ENCODE measurements at places on chromosomes 11 and 22.

DNA sequence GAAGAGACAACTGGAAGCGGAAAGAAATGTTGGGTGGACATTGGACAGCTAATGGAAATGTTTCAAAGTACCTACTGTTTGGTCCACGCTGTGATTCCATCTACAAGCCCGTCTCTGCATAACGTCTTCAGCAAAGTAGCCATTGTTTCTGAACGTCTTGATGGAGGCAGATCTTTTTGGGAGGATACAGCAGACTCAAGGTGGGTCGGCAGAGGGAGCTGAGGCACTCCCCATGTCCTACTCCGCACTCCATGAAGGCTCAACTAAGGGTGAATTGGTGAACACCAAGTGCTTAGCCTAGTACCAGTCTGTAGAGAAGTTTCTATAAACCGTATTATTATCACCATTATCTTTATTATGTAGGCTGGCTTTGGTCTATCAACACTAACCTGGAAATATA, 45.8 kb downstream of the PRR5L start:
- no peak for DNase-seq

DNA sequence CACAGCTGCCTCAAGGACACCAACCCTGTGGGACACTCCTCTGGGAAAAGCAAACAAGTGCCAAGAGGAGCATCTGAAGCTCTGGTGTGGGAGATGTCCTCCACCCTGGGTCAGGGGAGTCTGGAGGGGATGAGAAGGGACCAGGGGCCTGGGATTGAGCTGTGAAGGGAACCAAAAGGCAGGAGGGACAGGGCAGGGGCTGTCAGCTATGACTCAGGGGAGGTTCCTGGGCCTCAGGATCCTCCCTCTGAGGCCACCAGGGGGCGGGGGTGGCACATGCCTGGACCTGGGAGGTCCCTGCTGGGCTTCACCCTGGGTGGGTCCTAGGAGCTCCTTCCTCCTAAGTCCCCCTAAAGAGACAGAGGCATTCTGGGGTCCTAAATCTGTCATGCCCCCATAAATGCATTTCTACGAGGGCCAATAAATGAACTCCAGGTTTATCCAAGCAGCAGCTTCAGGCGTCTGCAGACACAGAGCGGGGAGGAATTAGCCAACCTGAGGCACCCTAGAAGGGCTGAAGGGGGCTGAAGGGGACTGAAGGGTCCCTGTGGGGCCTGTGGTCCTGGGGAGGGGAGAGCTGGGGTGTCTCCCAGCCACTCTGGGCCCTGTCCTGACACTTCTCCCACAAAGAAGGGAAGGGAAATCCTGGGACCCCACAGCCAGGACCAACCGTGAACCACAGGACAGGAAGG, 31.9 kb upstream of the IGLL5 start:
- no peak for DNase-seq

GRCh38 chr11:45273509-45273908, 12.6 kb downstream of the SYT13 start:
- no peak for DNase-seq

DNA sequence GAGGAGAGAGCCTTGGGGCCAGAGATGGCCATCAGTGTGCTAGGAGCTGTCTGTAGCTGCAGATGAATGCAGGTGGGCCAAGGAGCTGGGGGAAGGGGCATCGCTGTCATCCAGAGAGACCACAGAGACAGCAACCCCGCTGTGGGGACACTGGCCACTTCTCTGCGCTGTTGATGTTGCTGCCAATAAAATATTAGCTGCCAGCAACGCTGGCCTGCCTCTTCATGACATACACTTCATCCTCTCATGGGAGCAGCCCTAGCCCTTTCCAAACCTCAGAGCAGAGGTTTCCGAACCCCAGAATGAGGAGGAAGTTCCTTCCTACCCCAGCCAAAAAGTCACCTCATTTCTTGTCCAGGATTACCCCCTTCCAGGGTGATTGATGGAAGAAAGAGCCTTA, 106.2 kb downstream of the PARVA start:
- DNase-seq: no peak

- DNase-seq: no peak
These were observed 89.6 kb downstream of the UBASH3B start for GRCh38 chr11:122745111-122745510.

DNA sequence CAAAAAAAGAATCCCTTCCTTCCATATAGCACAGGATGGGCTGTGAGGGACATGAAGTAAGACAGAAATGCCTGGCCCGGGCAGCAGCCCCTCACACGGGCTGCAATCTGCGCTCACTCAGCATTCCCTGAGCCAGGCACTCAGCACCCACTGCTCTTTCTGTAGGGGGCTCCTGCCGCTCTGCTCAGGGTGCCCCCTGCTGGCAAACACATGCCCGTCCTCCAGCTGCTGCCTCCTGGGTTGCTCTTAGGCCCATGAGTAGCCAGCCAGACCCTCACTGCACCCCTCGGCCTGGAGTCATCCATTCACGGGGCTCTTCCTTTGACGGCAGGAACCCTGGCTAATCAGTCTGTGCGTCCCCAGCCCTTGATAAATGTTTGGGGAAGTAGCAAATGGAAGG, 6.9 kb downstream of the MCAT start:
- peak; percentile 68 for DNase-seq

DNA sequence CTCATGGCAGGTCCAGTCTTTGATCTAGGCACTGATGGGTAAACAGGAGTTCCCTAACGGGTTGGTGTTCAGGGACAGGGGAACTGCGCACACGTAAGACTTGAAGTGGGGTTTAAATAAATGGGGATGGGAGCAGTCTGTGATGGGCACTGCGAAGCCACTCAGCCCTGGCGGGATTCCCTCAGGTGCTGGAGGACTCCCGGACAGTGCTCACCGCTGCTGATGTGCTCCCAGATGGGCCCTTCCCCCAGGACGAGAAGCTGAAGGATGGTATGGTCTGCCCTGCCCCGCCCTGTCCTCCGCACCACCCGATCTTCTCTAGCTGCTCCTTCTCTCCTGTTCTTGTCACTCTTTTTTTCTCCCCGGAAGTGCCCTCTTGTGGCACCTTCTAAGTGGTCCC, 9.5 kb downstream of the CCDC134 start:
- no peak for DNase-seq

DNA sequence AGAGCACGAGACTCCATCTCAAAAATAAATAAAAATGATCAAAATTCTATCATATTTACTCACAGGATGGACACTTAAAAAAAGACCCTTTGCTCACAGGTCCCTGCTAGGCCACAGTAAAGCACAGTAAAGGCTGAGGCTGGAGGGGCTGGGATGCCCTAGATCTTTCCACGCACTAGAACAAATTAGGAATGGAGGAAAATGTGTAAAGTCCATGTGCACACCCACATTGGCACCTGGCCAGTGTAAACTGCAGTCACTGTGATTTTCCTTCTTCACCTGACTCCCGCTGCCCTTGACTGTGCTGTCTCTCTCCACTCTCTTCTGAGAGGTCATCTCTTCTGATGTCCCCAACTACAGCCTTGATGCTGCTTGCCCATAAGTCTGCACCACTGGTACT, 195.5 kb downstream of the EFCAB6 start:
- no peak for DNase-seq

GRCh38 chr11:116242006-116242405, 530.8 kb downstream of the BUD13 start:
- DNase-seq: no peak

All from CD4-positive, alpha-beta T cell (primary cell).